ENCODE measurements at places on chromosomes 4 and X.

GRCh38 chr4:79906303-79906702, 166.7 kb downstream of the ANTXR2 start:
- no peak for DNase-seq

GRCh38 chr4:101140228-101140627, 207.1 kb downstream of the PPP3CA start:
- DNase-seq, result no peak

- peak; percentile 77 for DNase-seq
These were observed 2.5 kb downstream of the CPEB2 start for GRCh38 chr4:15004739-15005301.

DNA sequence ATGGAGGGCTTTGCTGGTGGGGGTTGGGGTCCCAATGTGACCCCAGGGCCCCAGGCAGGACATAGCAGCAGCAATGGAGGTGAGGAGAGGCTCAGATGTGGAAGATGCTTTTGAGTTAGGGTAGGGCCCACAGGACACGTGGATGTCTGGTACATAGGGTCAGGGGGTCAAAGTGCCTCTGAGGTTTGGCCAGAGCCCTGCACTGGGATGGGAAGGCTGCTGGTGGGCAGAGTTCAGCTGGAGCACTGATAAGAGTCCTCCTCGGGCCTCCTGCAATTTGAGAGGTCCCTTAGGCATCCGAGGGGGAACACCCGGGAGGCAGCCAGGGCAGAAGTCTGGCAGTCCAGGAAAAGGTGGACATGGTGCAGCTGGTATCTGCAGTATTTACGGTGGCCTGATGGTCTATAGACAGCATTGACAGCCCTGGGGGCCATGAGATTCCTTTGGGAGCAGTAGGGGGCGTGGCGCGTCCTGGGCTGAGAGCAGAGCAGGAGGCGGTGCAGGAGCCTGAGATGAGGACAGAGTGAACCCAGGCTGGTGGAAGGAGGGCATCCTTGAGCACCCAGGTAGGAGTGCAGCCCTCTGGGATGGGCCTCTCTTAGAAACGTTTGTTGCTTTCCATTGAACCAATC, 22.6 kb downstream of the CCNQ start:
- no peak for DNase-seq

- DNase-seq, result peak; percentile 64
These were observed 172.3 kb downstream of the SHROOM3 start for GRCh38 chr4:76607266-76607799.

GRCh38 chrX:46588263-46588662, 14.7 kb downstream of the CHST7 start:
- DNase-seq, result peak; percentile 20

DNA sequence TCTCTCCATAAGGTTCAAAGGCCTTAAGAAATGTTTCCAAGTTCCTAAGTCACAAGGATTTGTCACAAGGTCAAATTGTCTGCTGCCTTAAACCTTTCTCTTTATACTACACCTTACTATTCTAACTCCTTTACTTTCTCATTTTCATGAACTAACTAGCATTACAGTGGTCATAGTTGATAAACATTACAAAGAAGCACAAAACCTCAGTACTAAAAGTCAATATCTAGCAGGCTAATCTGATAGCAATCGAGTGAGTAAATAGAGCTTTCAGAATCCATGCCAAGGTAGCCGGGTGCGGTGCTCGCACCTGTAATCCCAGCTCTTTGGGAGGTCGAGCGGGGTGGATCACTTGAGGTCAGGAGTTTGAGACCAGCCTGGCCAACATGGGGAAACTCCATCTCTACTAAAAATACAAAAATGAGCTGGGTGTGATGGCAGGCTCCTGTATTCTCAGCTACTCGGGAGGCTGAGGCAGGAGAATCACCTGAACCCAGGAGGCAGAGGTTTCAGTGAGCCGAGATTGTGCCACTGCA, 510.0 kb downstream of the GBA3 start:
- DNase-seq, result no peak

- DNase-seq, result no peak
These were observed 34.7 kb downstream of the NOP14 start for GRCh38 chr4:2928242-2929176.

- no peak for DNase-seq
These were observed 19.4 kb upstream of the SEL1L3 start for GRCh38 chr4:25882226-25882625.

- DNase-seq, result no peak
These were observed 1142.3 kb downstream of the NLGN4X start for GRCh38 chrX:5086388-5086787.

Data from eye (tissue), 1 donor.